ENCODE measurements at places on chromosomes 7 and 10.

DNA sequence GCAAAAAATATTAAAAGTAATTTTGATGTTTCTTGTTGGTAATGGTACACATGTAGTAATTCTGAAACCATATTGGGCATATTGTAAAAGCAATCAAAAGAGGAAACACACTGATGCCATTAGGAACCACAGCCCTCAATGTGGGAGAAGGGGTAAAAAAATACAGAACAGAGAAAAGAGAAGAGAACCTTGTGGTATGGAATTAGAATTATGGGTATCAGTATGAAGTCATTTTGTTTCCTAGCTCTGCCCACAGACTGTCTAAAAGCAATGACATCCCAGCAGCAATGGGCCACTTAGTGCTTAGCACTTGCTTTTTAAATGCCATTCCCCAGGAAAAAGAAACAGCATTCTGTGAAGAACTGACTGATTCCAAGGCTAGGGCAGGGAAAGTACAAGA lies 61.5 kb downstream of the CPVL start:
- DNase-seq = no peak

DNA sequence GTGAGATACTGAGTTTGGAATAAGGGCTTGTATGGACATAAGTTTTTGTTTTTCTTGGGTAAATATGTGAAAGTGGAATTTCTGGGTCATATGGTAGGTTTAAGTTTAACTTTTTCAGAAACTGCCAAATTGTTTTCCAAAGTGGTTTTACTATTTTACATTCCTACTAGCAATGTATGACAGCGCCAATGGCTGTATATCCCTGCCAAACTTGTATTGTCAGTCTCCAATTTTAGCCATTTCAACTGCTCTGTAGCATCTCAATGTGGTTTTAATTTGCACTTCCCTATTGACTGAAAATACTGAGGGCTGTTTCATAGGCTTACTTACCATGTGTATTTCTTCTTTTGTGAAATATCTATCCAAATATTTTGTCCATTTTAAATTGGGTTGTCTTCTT lies 90.5 kb upstream of the ZNF32 start:
- DNase-seq = no peak

DNA sequence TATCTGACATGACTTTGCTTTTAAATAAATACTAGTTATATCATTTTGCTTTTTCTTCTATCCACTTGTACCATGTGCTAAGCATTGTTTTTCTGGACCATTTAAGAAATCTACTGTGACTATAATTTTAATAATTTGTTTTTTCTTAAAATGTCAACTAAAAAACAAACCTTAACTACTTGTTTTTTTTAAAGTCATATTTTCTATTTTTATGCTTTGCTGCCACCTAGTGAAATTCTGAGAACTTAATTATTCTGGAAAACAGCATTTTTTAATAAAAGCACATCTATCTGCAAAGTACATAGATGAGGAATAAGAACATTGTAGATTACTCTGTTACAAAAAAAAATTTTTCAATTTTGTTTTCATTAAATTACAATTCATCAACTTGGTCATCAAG lies 47.4 kb downstream of the ORC5 start:
- no peak for DNase-seq

GRCh38 chr10:98959379-98959778 lies 276.3 kb downstream of the HPSE2 start:
- no peak for DNase-seq

DNA sequence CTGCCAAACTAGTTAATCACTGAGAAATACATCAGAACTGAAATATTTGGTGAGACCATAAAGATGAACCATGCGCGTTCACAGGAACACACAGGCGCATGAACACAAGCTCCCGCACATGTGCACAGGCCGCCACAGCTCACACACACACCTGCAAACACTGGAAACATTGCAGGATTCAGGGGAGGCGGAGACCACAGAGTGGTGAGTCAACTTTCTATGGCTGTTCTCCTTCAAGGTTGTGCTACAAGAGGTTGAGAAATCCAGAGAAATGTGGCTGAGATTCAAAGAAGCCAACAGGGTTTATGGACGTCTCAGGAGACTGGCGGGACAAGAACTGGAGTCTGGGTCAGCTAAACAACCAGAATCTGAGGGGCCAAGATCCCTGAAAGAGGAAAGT lies 17.8 kb downstream of the ESYT2 start:
- DNase-seq = no peak

All from activated B cell treated with CpG ODN at 0.5 μM for 24 hours (primary cell).